ENCODE measurements at places on chromosomes 7 and 10.
A peak's percentile ranks its signal among the peaks of the same experiment; 100 is the strongest.

GRCh38 chr10:60098677-60099601, 192.6 kb upstream of the CCDC6 start:
- H3K4me3 ChIP-seq, result no peak overlapping the region
- H3K27me3 ChIP-seq, result no peaks in the 10 kb centered on the region
- peaks cover 8% of the 10 kb centered on the region for H3K36me3 ChIP-seq
- H3K4me1 ChIP-seq, result no peaks in the 10 kb centered on the region

- no peak for DNase-seq
- H3K4me1 ChIP-seq, result peaks cover 10% of the 10 kb centered on the region
- H3K4me3 ChIP-seq, result no peak overlapping the region
- no peaks in the 10 kb centered on the region for H3K36me3 ChIP-seq
- no peaks in the 10 kb centered on the region for H3K27me3 ChIP-seq
Measured at GRCh38 chr10:36248304-36248981, 606.3 kb upstream of the FZD8 start.

DNA sequence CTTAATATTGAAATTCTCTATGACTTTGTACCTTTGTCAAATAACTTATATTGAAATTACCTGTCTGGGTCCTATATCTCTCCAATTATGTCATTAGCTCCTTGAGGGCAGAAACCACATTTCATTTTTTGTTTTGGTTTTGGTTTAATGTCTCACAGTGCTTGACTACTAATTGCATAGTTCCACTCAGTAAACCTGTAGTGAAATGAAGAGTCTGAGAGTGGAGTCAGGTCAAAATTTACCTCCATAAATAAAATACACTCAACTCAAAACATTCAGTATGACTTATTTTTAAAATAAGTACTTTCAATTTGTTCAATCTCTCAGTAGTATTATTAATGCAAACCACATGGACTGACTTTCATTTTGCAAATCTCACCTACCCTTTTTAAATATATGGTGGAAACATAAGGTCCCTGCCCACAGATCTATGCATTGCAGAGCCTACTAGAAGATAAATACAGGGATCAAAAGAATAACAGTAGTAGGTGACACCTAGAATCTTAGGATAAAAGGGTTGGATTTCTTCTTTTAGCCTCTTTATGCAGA, 32.5 kb downstream of the PDE1C start:
- H3K27ac ChIP-seq, result no peak overlapping the region
- H3K27me3 ChIP-seq, result no peaks in the 10 kb centered on the region
- no peak for DNase-seq
- H3K36me3 ChIP-seq, result no peaks in the 10 kb centered on the region

GRCh38 chr7:47573758-47574481, 8.0 kb downstream of the TNS3 start:
- no peaks in the 10 kb centered on the region for H3K36me3 ChIP-seq
- H3K4me1 ChIP-seq, result peaks cover 95% of the 10 kb centered on the region
- H3K27me3 ChIP-seq, result no peaks in the 10 kb centered on the region
- peak overlapping the region; percentile 79 for H3K27ac ChIP-seq
- no peak for DNase-seq

- DNase-seq, result no peak
- no peaks in the 10 kb centered on the region for H3K4me1 ChIP-seq
- no peaks in the 10 kb centered on the region for H3K27me3 ChIP-seq
Measured at GRCh38 chr10:96073722-96074121, 30.3 kb downstream of the CCNJ start.

GRCh38 chr10:76298329-76298728, 866.9 kb downstream of the LRMDA start:
- no peak overlapping the region for H3K4me3 ChIP-seq
- H3K27ac ChIP-seq, result no peak overlapping the region
- H3K4me1 ChIP-seq, result peaks cover 13% of the 10 kb centered on the region
- H3K27me3 ChIP-seq, result no peaks in the 10 kb centered on the region

GRCh38 chr10:28382525-28383269, 79.8 kb upstream of the MPP7 start:
- no peak overlapping the region for H3K4me3 ChIP-seq
- H3K4me1 ChIP-seq, result peaks cover 10% of the 10 kb centered on the region
- no peaks in the 10 kb centered on the region for H3K27me3 ChIP-seq
- no peaks in the 10 kb centered on the region for H3K36me3 ChIP-seq
- DNase-seq, result no peak
- no peak overlapping the region for H3K27ac ChIP-seq

GRCh38 chr10:127413326-127413725, 135.8 kb upstream of the NPS start:
- H3K27me3 ChIP-seq, result no peaks in the 10 kb centered on the region
- no peak for DNase-seq
- H3K4me1 ChIP-seq, result no peaks in the 10 kb centered on the region
- peaks cover 32% of the 10 kb centered on the region for H3K36me3 ChIP-seq

DNA sequence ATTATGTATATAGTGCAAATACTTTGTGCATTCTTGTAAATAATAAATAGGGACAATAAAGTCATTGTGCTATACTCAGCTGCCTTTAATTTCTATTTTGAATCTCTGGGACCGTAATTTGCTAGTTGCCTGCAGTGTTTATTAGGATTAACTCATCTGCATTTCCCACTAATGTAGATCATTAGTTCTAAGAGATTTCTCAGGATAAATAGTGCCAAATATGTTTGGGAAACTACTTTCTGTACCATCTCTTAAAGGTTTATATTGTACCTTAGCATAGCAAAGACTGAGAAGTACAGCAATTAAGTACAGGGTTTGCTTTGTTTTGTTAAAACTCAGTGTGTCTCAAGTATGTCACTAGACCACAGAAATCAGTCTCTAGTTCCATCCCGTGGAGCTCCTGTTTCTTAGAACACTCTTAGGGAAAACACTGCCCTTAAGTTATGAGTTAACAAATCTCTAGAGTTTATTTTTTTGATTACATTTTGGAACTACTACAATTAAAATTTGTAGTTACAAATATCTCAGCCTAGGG, 26.0 kb downstream of the ADD3 start:
- no peaks in the 10 kb centered on the region for H3K27me3 ChIP-seq
- H3K27ac ChIP-seq, result no peak overlapping the region
- DNase-seq, result no peak
- peak overlapping the region; percentile 3 for H3K4me3 ChIP-seq

GRCh38 chr7:109376576-109376975, 806.9 kb downstream of the DNAJB9 start:
- no peaks in the 10 kb centered on the region for H3K36me3 ChIP-seq
- no peak overlapping the region for H3K4me3 ChIP-seq
- H3K27ac ChIP-seq, result no peak overlapping the region
- H3K27me3 ChIP-seq, result no peaks in the 10 kb centered on the region

GRCh38 chr7:127251465-127252376, 1.0 kb downstream of the GRM8 start:
- no peaks in the 10 kb centered on the region for H3K36me3 ChIP-seq
- H3K4me3 ChIP-seq, result peak overlapping the region; percentile 76
- H3K27me3 ChIP-seq, result peaks cover 86% of the 10 kb centered on the region
- no peak overlapping the region for H3K27ac ChIP-seq
- no peak for DNase-seq

DNA sequence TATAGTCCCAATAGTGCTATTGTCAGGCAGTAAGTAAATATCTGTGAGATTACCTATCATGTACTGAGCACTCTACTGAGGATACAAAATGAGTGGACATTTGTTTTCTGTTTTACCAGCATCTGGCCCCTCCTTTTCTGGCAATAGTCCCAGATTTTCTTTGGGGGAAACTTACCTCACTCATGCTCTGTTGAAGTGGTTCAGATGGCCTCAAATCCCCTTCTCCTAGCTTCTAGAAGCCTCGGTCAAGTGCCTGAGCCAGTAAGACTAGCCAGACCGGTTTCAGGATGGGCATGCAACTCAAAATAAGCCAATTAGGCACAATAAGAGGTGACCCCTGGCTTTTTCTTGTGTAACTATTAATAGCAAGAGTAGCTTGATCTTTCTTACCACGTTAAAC, 19.7 kb downstream of the TRDMT1 start:
- no peaks in the 10 kb centered on the region for H3K36me3 ChIP-seq
- no peak for DNase-seq
- H3K4me1 ChIP-seq, result no peaks in the 10 kb centered on the region
- H3K27me3 ChIP-seq, result no peaks in the 10 kb centered on the region

DNA sequence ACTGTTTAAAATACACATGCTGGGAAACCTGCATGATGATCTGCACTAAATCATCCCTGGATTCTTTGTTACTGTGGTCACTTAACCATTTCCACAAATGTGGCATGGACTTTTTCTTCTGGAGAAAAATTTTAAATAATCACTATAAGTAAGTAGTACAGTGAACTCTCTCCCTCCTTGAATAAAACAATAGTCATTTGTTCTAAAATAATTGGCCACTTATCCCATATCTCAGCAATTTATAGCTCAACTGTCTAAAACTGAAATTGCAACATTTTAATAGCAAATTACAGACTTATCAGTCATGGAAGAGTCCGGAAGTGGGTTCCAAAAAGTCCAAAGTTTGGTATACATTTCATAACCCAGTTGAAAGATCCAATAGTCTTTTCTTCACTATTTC, 90.9 kb downstream of the MTERF1 start:
- DNase-seq, result no peak
- H3K4me1 ChIP-seq, result no peaks in the 10 kb centered on the region
- H3K27me3 ChIP-seq, result no peaks in the 10 kb centered on the region
- H3K27ac ChIP-seq, result no peak overlapping the region

GRCh38 chr10:26612151-26612915, 85.2 kb upstream of the PDSS1 start:
- DNase-seq, result no peak
- no peaks in the 10 kb centered on the region for H3K4me1 ChIP-seq
- H3K4me3 ChIP-seq, result no peak overlapping the region
- H3K27me3 ChIP-seq, result no peaks in the 10 kb centered on the region
- H3K27ac ChIP-seq, result no peak overlapping the region

GRCh38 chr7:157964016-157964415, 623.6 kb downstream of the PTPRN2 start:
- no peak overlapping the region for H3K4me3 ChIP-seq
- DNase-seq, result no peak
- no peaks in the 10 kb centered on the region for H3K4me1 ChIP-seq
- H3K27ac ChIP-seq, result no peak overlapping the region
- H3K27me3 ChIP-seq, result no peaks in the 10 kb centered on the region
- no peaks in the 10 kb centered on the region for H3K36me3 ChIP-seq

- H3K4me3 ChIP-seq, result no peak overlapping the region
- H3K27ac ChIP-seq, result no peak overlapping the region
- H3K36me3 ChIP-seq, result no peaks in the 10 kb centered on the region
- H3K27me3 ChIP-seq, result no peaks in the 10 kb centered on the region
- DNase-seq, result no peak
Measured at GRCh38 chr10:76114581-76115001, 683.2 kb downstream of the LRMDA start.

- peak overlapping the region; percentile 54 for H3K27ac ChIP-seq
- H3K27me3 ChIP-seq, result no peaks in the 10 kb centered on the region
- H3K36me3 ChIP-seq, result peaks cover under 1% of the 10 kb centered on the region
- H3K4me3 ChIP-seq, result no peak overlapping the region
- H3K4me1 ChIP-seq, result peaks cover 62% of the 10 kb centered on the region
Measured at GRCh38 chr10:103641326-103641725, 147.8 kb downstream of the NEURL1 start.

DNA sequence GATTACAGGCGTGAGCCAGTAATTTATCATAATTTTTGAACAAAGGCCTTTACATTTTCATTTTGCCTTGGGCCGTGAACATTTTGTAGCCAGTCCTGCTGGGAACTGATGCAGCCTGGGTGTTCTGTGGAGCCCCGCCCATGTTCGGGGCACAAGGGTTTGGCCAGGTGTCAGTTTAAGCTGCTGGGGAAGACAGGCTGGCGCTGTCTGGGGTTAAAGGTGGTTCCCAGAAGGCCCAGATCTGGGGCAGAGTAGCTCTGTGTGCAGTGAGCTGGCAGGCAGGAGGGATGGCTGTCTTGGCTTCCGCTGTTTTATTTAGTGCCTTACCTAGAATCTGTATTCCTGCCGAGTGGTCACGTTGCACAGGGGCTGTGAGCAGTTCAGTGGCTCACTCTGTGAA, 50.2 kb downstream of the DOCK1 start:
- no peaks in the 10 kb centered on the region for H3K27me3 ChIP-seq
- H3K4me3 ChIP-seq, result no peak overlapping the region
- H3K4me1 ChIP-seq, result no peaks in the 10 kb centered on the region

- no peaks in the 10 kb centered on the region for H3K4me1 ChIP-seq
- H3K27ac ChIP-seq, result no peak overlapping the region
- H3K4me3 ChIP-seq, result no peak overlapping the region
- H3K36me3 ChIP-seq, result no peaks in the 10 kb centered on the region
- no peak for DNase-seq
Measured at GRCh38 chr7:123998921-123999320, 33.9 kb downstream of the TMEM229A start.

GRCh38 chr10:111410740-111411139, 333.9 kb downstream of the ADRA2A start:
- no peaks in the 10 kb centered on the region for H3K4me1 ChIP-seq
- no peak for DNase-seq
- H3K4me3 ChIP-seq, result no peak overlapping the region
- H3K27ac ChIP-seq, result no peak overlapping the region
- H3K36me3 ChIP-seq, result no peaks in the 10 kb centered on the region

- peaks cover 9% of the 10 kb centered on the region for H3K4me1 ChIP-seq
- H3K27me3 ChIP-seq, result no peaks in the 10 kb centered on the region
- peaks cover 16% of the 10 kb centered on the region for H3K36me3 ChIP-seq
Measured at GRCh38 chr10:125846894-125847293, 23.5 kb downstream of the BCCIP start.

DNA sequence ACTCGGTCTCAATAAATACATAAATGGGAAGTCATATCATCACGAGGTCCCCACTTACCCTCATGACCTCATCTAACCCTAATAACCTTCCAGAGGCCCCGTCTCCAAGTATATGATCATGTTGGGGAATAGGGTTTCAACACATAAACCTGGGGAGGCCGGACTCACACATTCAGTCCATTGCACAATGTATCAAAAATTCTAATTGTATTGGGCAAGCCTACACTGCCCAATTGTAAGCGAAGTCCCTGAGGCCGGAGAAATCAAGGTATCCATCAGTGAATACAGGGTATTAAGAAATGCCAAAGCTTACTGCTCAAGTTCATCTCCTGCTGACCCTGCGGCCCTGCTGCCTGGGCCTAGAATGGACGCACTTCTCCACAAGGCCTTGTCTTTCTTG, 69.6 kb downstream of the PARP12 start:
- DNase-seq, result no peak
- peaks cover 11% of the 10 kb centered on the region for H3K4me1 ChIP-seq
- H3K27ac ChIP-seq, result no peak overlapping the region
- H3K4me3 ChIP-seq, result no peak overlapping the region
- no peaks in the 10 kb centered on the region for H3K27me3 ChIP-seq
- no peaks in the 10 kb centered on the region for H3K36me3 ChIP-seq

DNA sequence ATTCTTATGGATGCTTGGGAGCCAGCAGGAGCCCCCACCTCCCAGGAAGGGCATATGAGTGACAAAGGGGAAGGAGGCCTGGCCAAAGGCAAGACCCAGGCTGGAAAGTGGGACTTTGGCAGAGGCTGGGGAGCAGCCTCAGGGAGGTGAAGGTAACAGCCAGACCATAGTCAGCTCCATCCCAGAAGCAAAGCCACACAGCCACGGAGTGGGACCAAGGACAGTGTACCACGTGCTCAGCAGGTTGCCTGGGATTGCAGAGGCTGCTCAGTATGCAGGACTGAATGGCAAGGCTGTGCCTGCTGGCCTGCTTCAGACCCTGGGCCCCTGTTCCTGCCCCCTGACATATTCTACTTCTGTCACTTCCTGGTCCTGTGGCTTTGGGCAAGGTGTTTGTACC, 17.6 kb upstream of the GPR26 start:
- no peaks in the 10 kb centered on the region for H3K4me1 ChIP-seq
- H3K36me3 ChIP-seq, result no peaks in the 10 kb centered on the region
- no peak overlapping the region for H3K27ac ChIP-seq
- H3K4me3 ChIP-seq, result no peak overlapping the region

GRCh38 chr7:4100148-4100547, 581.9 kb upstream of the FOXK1 start:
- no peaks in the 10 kb centered on the region for H3K4me1 ChIP-seq
- DNase-seq, result no peak
- no peak overlapping the region for H3K27ac ChIP-seq
- no peaks in the 10 kb centered on the region for H3K27me3 ChIP-seq

Data from esophagus muscularis mucosa (tissue), 4 donors.